ENCODE measurements at places on chromosomes 2 and 18. TPM values are rescaled to one million over a fixed set of nuclear protein-coding genes. Genes with fewer than 3 reads are reported as not detected.

GRCh38 chr2:148936857-148937450 is 61.9 kb downstream of the KIF5C start:
- DNase-seq = no peak

- DNase-seq = no peak
Measured at GRCh38 chr2:11128243-11128951, 26.9 kb upstream of the SLC66A3 start.

DNA sequence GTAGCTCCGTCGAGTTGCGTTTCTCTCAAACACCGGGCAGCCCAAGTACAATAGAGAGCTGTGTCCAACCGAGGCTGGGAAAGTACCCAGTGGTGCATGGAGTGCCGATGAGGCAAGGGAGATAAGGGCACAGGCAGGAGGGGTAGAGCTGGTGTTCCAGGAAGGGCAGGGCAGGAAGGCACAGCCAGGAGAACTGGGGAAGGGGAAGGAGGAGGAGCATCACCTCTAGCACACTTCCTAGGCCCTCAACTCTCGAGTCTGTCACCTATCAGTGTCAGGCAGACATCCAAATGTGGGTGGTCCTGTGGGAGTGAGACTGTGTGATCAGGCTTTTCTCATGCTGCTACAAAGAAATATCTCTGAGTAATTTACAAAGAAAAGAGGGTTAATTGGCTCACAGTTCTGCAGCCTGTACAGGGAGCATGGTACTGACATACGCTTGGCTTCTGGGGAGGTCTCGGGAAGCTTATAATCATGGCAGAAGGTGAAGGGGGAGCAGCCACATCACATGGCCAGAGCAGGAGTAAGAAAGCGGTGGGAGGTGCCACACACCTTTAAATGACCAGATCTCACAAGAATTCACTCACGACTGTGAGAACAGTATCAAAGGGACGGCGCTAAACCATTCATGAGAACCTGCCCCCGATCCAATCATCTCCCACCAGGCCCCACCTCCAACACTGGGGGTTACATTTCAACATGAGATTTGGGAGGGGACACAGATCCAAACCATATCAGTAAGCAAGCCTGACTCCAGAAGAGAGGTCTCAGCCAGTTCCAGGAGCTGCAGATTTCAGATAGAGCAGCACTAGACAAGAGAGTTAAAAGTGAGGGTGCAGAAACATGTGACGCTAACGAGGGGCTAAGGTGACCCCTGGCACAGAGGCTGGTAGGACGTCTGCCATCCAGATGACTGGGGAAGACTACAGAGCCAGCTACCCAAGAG is 75.7 kb downstream of the MBOAT2 start:
- no peak for DNase-seq

DNA sequence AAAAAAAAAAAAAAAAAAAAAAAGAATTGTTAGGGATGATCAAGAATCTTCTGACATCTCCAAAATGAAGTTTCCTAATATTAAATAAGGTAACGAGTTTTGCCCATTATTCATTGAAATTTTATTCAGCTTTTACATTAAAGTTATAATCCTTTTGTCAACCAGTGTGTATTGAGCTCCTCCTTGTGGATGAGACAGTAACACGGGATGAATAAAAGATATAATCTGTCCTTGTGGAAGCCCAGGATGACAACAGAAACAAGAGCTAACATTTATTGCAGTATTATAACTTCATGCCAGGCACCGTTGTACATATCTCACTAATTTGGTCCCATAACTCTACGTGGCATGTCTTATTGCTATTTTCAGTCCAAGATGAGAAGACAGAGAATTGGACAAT is 33.4 kb upstream of the SERPINB7 start:
- DNase-seq = peak; percentile 14

GRCh38 chr18:27447930-27448329 is 262.8 kb upstream of the CHST9 start:
- no peak for DNase-seq

DNA sequence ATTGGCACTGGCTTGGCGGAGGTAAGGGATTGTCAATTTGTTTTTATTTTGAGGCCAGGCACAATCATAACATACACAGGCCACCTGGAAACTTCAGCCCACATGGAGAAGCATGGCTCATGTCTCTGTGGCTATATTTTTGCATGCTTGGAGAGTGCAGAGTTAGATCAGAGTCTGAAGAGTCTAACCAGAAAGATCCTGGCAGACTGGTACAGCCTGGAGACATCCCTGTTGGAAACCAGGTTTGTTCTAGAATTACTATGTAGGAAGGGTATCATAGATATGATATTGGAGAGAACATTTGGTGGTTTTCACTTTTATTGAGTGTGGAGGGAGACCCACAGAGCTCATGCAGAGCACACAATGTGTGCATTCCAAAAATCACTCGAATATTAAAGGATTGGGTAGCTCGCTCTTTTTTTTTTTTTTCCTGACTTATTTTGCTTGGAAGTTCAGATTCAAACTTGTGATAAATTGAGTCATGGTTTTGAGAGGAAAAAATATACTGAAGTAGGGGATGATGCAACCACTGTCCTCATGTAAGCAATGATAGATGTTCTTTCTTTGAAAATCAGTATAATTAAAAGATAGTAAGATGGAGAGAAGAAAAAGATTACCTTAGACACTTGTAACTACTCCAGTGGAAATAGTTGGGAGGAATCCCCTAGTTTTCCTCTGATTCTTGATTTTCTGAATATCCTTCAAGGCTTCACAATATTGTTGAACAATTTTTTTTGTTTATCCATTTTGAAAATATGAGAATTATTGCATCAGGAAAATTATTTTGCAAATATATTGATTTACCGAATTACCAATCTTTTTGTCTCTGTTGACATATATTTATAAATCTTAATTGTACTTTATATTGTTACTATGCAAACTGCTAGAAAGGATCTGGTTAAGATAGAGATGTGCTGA is 185.7 kb upstream of the ZEB2 start:
- DNase-seq = no peak

DNA sequence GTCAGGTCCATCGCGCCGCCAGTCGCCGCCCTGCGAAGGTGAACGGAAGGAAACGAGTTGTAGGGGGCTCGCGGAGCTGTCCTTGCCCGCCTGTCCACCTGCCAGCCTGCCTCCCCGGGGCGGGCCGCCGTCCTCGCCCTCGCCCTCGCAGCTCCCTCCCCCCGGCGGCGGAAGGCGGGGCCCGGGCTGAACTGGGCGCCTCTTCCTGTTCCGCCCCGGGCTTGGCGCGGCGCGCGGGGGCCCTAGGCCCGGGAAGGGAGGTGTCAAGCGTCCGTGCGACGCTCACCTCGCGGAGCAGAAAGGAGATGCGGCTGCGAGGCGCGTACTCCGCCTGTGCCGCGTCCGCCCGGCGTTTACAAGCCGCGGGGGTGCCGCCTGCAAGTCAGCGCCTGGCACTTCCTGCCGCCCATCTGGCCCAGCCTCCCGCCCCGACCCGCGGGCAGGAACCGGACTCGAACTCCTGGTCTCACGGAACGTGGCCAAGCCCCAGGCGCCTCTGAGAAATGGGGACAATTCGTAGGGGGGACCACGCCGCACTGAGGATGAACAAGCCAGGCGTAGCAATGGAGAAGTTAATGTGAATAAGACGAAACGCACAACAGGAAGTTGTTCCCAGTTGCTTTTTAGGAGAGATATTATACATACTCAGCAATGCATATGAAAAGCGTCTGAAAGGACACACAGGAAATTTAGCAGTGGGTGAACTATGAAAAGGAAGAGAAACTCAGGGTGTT is at the start of gene CNPPD1:
Gene CNPPD1 (minus strand): TSS at position 108 of the 734 bp plus-strand sequence. CDS start 97 bp downstream, at position 11.
- peak; percentile 85 for DNase-seq

The C2orf66 gene
- 0.47 TPM for polyA plus RNA-seq

The CNTNAP5 gene
- 0.18 TPM for polyA plus RNA-seq

GRCh38 chr18:48342125-48342524 is 67.1 kb downstream of the ZBTB7C start:
- no peak for DNase-seq

The DNPEP gene
- polyA plus RNA-seq = 36.7 TPM

- no peak for DNase-seq
Measured at GRCh38 chr2:163752267-163752666, 16.5 kb upstream of the FIGN start.

- DNase-seq = no peak
Measured at GRCh38 chr2:144673456-144673855, 153.5 kb upstream of the ZEB2 start.

DNA sequence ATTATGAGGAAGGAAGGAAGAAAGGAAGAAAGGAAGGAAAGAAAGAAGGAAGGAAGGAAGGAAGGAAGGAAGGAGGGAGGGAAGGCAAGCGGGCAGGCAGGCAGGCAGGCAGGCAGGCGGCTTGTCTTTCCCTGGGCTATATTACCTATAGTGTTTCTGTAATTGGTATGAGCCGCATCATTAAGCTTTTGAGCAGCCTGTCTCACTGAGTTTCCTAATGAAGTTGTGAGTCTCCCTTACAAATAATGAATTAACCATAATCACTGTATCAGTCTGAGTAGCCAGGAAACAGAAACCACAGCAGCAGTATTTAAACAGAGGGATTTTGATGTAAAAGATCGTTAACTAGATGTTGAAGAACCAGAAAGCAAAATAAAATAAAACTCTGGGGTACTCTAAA is 11.8 kb upstream of the SULT1C3 start:
- DNase-seq = no peak

GRCh38 chr2:238905224-238905623 is 57.3 kb downstream of the TWIST2 start:
- DNase-seq = peak; percentile 49

GRCh38 chr2:26346454-26347053 is at the start of gene ADGRF3:
Gene ADGRF3 (minus strand): TSS chr2:26346789. CDS start chr2:26346234, 555 bp downstream.
- peak; percentile 51 for DNase-seq

DNA sequence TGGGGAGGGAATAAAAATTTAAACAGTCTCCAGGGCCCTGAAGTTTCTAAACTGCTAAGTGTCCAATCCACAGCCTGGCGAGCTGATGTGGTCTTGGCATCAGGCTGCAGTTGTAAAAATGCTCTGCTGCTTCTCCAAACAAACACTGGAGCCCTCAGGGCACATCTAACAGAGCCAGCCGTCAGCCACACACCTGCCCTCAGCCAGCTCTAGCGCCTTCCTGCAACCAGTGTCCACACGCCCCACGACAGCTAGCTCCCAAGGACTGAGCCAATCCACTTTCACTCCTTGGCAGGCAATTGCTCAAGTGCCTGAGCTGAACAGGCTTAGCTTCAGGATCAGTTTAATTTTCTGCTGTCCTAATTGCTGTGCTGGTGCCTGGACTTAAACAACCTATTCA is 446.4 kb upstream of the RAB12 start:
- DNase-seq = no peak

GRCh38 chr2:1967242-1968208 is 223.2 kb upstream of the PXDN start:
- no peak for DNase-seq

DNA sequence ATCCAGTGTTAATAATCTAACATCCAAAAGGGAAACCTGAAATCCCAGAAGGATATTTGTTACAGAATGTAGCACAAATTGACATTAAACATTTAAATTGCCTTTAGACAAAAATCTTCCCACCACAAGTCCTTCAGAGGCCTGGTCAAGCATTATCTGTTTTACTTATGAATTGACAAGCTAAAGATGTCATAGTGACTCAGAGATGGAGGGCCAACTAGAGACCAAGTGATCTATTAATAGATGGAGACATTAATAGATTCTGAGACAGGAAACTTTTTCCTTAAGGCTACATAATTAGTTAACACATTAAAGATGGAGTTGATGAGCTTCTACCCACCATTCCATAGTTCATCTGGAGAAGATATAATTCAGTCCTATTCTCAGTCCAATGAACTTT is 526.2 kb downstream of the IRS1 start:
- no peak for DNase-seq

DNA sequence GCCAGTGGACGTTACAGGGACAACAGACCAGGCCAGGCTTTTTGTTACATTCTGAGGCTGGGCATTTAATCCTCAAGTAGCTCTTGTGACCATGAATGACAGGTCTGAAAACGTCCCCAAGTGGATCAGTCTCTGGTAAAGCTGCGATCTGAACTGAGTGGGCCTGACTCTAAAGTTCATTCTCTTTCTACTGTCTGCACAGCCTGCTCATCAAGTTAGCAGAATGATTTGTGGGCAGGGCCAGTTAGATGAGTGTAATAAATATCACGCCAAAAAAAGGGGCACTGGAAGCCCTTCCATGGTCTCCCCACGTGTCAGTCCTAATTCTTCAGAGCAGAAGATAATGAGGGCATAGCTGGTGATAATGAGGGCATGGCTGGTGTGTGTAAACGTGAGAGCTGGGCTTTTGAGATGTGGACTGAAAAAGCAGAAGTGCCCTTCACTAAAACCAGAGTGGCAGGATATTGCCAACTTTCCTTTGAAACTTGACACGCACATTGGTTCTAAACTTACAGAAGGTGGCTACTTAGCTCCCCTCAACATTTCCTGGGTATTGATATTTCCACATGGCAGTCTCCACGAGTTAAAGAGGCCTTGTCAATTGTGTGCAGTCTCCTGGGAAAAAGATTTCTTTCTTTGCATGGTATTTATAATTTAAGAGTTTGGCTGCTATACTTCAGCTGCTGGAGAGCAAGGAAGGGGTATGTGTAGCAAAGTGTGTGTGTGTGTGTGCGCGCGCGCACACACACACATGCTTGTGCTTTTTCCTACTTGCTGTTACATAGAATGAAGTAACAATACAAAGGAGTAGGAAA is 72.7 kb upstream of the LYPD6B start:
- no peak for DNase-seq

The ASXL3 gene
- polyA plus RNA-seq = 5.4 TPM

DNA sequence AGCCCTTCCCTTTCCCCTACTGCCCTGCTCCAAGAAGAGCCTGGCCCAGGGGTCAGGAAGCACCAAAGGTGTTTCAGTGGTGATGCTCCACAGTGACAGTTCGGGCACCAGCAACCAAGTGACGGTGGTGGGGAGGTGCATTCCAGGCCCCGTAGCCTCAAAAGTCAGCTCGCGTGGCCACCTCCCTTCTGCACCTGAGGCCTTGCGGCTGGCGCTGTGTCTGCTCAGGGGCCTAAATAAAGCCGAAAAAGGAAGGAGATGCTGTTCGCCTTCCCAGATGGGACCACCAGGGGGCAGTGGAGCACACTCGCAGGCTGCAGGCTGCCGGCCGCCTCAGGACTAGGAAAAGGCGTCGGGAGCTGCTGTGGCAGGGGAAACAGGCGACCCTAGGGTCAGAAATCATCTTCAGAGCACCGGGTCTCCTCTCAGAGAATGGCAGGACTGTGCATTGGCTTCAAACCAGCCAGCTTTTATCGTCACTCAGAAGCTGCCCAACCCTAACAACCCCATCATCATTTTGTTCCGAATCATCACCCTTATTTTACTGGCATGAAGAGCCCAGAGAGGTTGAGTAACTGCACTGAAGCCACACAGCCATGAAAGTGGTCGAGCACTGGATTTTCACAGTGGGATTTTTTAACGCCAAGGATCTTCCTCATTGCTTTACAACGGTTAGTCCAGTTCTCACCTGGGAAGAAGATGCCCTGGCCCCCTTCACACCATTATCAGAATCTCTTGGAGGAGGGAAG is 213.0 kb upstream of the CELF4 start:
- peak; percentile 64 for DNase-seq

GRCh38 chr2:223909001-223909741 is 36.0 kb downstream of the WDFY1 start:
- no peak for DNase-seq

The EN1 gene
- 8.2 TPM for polyA plus RNA-seq

The ZNF385B gene
- polyA plus RNA-seq = 13.7 TPM

DNA sequence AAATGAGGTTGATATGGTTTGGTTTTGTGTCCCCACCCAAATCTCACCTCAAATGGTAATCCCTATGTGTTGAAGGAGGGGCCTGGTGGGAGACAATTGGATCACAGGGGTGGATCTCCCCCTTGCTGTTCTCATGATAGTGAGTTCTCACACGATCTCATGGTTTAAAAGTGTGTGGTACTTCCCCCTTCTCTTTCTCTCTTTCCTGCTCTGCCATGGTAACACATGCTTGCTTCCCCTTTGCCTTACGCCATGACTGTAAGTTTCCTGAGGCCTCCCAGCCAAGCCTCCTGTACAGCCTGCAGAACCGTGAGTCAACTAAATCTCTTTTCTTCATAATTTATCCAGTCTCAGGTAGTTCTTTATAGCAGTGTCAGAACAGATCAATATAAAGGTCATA is 24.7 kb upstream of the FAM124B start:
- DNase-seq = no peak

Measured in muscle of back (tissue), 13 donors.